Hematopoietic multipotent progenitor cell treated with erythropoietin and hydrocortisone succinate and interleukin-3 and kit ligand, for 17 days (in vitro differentiated cells): ENCODE measurements at places on chromosomes 16 and 17.

DNA sequence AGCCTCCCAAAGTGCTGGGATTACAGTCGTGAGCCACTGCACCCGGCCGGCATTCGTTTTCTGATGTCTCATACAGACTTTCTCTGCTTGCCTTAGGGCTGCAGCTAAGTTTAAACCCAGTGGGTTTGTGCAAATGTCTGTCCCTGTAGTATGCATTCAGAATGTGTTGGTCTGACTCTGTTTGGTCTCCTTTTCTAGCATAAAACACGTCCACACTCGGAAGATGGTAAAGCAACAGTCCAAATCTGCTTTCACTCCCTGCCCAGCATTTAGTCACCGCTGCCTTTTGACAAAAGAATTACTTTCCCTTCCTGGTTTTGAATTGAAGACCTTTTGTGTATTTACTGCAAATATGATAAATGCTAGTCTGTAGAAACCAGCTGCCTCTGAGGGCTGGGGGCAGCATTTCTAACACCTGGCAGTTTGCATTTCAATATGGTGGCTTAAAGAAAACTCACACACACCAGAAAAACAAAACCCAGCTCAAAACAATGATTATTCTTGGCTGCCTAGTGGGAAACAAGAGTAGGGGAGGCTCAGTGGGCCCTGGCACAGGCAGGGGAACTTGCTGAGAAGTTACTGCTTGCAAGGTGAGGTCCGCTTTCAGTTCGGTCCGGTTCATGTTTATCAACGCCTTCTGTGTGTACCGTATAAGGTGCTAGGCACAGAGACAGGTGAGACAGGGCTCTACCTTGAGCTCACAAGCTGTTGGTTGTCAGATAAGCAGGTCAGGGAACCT, 56.9 kb downstream of the MSI2 start:
- no peak for DNase-seq

GRCh38 chr17:71828182-71828596, 292.6 kb upstream of the SOX9 start:
- no peak for DNase-seq

DNA sequence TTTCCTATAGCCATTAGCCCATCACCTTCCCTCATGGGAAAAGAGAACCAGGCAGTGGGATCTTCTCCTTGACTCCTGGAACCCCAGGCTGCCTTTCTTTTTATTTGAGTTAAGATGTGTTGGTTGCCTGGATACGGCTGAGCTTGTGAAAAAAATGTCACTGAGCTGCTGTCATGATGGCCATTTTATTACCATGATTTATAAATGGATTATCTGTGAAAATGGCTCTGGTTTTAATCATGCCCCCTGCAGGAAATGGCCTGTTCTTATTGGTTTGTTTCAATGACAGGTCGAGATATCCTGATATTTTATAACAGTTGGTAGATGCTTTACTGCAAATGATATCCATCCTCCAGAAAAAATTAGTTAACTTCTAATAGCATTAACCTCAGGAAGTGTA, 640.4 kb downstream of the CDH11 start:
- DNase-seq: no peak

DNA sequence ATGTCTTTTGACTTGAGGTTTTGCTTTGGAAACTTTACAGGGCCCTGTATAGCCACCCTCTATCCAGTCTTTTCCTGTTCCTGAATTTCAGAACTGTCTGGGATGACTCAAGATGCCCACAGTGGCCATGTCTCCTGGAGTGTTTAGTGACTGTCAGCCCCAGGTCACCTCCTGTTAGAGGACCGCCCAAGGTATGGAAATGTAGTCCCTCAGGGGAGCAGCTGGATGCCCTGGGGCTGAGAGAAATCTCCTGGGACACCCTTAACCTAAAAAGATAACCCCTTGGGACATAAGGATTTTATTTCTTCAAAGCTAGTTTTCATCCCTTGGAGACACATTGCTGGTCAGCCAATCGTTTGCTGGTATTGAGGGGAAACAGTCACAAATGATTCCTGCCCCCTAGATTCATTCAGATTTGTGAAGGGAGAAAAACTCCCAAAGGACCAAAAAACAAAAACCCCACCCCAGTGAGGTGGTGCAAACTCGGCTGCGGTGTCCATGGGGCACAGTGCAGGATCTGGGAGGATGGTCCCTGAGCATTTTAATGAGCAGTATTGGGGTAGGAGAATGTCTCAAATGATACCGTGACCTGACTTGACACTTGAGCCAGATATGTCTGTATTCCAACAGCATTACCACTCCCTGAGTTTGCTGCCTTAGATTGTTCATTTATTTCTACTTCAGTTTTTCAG, 1.7 kb downstream of the ZNF267 start:
- no peak for DNase-seq

DNA sequence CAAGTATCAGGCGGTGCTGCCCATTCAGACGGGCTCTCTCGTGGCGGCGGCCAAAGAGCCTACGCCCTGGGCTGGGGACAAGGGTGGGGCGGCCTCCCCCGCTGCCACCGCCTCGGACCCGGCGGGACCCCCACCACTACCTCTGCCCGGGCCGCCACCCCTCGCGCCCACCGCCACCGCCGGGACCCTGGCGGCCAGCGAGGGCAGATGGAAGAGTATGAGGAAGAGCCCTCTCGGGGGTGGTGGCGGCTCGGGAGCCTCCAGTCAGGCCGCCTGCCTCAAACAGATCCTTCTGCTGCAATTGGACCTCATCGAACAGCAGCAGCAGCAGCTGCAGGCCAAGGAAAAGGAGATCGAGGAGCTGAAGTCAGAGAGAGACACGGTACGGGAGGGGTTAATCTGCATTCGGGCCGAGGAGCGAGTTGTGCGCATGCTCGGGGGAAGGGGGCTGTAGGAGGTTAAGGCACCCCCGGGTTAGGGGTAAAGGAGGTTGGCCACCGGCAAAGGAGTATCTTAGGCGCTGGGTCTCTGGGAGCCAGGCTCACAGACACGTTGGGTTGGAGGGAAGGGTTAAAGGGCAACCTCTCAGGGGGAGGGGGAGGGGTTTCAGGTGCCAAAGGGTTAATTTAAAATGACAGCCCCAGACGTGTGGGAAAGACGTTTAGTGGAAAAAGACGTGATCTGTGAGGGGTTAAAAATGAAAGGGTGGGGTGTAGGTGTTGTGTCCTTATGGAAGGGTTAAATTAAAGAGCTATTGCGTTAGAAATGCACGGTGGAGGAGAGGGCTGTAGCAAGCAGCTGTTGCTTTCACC, 1.4 kb downstream of the MSL1 start:
- DNase-seq: peak; percentile 36

DNA sequence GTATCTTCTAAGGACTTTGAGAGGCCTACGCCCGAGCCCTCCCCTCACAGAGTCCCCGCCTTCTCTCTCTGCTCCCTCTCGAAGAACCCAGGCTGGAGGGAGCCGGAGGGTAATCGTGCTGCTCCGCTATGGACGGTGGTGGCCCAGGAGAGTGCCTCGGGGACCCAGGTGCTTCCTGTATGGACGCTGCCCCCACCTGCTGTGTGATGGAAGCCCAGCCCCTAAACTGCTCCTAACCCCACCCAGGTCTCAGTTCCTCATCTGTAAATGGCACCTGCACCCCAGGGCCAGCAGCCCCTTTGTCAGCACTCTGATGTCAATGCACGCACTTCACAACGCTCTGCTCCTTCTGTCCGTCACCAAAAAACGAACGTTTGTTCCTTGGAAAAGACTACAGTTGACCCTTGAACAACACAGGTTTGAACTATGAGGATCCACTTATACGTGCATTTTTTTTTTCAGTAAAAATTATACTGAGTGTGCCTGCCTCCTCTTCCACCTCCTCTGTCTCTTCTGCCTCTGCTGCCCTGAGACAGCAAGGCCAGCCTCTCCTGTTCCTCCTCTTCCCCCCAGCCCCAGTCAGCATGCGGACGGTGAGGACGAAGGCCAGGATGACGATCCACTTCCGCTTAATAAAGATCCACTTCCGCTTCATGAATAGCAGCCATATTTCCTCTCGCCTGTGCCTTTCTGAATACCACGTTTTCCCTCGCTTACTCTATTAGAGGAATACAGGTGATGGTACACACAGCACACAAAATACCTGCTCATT, 118.3 kb downstream of the BANP start:
- no peak for DNase-seq

GRCh38 chr17:81044428-81044763, 9.4 kb downstream of the BAIAP2 start:
- no peak for DNase-seq

DNA sequence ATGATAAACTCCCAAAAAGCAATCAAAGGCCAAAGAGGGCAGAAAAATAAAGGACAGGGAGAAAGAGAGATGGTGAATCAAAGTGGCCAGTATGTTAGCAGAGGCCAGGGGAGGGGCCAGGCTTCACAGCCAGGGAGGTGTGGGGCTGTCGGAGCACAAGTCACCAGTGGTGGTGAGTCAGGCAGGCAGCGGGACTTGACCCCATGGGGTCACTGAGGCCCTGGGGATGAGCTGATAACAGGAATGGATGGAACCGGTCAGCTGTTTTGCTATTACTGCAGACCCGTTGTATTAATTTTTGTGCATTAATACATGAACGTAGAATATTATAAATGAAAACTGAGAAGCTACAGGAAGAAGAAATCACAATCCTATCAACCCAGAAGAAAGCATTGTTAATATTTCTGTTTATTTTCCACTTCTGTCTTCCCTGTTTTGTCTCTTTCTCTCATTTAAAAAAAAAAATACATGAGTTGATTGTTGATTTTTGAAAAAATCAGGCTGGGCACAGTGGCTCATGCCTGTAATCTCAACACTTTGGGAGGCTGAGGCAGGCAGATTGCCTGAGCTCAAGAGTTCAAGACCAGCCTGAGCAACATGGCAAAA, 106.9 kb downstream of the SOCS1 start:
- no peak for DNase-seq

- no peak for DNase-seq
These were observed 2.6 kb downstream of the HSD17B2 start for GRCh38 chr16:82037666-82038065.

- no peak for DNase-seq
These were observed 2.9 kb upstream of the C16orf95 start for GRCh38 chr16:87319997-87320491.

DNA sequence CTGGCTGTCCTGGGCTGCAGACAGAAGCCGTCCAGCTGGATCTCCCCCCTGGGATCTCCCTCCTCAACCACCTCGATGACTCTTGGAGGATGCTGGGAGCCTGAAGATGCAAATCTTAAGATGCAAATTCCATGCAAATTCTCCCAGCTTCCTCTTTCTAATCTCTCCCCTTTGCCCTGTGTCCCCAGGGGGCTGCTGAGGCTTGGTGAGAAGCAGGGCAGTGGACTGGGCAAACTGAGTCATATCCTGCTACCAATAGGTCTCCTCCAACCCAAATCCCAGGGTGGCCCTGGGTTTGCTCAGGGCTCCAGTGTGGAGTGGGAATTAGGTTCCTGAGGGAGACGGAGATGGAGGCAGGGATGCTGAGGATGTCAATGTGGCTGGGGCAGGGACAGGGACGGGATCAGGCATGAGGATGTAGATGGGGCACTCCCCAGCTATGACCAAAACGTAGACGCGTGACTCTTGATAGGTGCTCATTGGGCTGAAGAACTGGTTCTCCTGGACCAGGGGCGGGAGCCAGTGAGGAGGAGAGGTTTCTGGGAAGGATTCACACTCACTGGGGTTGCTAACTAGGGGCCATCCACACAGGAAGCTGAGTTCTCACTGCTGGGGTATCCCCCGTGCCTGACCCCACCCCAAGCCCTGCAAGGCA, 3.6 kb upstream of the ALOX12B start:
- DNase-seq: no peak
